ENCODE measurements at places on chromosomes 6 and 20. TPM values are rescaled to one million over a fixed set of nuclear protein-coding genes. Genes with fewer than 3 reads are reported as not detected.

The ARHGAP18 gene
- 37.8 TPM for polyA plus RNA-seq

The ZBTB22 gene
- polyA plus RNA-seq = 21.5 TPM

The CDC40 gene
- 35.7 TPM for polyA plus RNA-seq

The DUSP15 gene
- polyA plus RNA-seq = 20.3 TPM

GRCh38 chr6:157184202-157185015 lies 138.9 kb downstream of the TMEM242 start:
- DNase-seq = no peak

DNA sequence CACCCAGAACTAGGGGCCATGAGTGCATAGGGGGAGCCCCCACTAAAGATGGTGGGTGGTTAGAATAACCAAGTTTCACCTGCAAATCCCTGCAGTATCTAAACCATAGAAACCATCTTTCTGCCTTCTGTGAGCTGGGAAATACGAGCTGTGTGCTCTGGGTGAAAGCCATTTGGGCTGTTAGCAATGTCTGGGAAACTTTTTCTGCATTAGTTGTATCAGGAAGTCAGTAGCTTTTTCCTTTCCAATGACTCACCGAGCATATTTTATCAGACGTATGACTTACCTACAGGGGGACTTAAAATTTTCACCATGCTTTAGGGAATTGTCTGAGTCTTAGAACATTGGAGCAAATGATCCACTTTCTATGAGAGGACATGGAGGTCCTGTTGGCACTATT lies 584.0 kb downstream of the QKI start:
- DNase-seq = no peak

DNA sequence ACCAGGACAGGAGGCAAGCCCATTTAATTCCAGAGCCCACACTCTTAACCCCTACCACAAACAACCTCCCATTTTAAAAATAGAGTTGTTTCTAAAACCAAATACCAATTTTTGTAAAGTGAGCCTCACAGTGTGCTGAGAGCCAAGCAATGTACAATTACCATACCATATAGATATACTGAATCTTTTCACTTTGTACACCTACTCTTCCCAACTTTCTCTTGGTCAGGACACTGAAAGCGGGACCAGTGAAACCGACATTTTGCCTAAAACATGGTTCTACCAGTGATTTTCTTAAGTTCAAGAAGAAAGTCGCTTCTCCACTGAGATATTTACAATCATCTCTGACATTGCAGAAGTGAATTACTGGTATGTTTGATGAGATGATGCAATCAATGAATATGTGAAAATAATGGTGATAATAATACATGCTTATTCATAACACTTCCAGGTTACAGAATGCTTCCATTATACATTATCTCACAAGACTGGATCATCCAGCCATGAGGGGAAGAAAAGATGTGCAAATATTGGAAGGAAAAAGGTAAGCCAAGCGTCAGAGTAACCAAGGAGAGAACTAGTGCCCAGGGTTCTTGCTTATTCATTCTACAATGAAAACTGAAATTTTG lies 74.1 kb downstream of the HIVEP2 start:
- no peak for DNase-seq

DNA sequence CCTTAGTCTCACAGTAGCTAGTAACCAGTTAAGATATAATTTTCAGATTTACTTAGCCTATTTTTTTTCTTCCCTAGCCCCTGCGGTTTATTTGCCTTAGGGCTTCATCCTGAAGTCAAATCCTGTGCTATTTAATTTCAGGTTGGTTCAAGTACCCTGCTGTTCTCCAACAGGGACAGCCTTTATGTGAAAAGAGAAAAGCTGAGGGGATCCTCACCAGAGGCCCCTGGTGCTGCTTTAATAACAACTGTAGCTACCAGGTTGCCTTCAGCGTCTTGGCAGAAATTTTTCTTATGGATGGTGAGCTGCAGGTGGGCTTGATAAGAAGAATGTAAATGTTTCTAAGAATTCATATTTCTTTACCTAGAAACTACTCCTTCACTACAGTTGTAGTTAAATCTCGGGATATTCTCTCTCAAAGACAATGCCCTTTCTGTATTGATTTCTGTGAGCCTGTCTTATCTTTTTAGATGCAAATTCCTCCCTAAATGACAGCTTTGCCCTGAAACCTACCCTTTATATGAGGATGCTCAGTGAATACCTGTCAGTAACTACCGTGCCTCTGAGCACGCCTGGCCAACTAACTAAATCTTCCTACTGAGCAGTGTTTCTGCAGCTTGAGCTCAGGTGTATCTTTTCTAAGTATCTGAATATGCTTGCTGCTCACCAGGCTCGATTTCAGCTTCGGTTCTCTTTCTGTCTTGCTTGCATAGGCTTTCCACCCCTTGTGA lies 320.5 kb downstream of the MMUT start:
- DNase-seq = no peak

DNA sequence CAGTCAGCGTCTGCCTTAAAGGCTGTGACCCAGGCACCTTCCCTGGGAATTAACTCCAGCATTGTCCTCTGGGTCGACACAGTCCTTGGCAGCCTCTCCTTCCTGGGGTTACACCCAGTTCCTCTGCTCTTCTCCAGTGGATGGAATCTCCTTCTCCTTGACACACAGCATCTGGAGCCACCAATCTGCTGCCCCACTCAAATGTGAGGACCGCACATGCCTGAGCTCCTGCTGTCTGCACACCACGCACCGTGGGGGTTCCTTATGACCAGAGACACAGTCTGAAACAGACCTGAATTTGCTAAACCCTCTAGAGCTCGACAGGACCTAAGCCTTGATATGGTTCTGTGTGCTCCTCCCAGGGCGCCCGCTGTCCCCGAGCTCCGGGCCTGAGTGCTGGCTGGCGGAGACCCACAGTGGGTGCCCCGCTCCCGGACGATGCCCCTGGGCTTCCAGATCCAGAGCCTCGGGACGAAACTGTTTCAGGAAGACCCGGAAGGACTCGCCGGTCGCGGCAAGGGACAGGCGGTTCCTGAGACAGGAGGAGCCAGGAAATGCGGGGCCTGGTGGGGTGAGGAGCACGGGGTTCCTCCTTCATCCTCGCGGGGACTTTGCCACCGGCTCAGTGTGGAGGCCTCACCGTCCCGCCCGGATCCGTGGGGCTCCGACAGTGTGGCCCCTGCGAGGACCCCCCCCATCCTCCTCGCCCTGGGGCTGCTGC lies 2.5 kb upstream of the RAET1G start:
- no peak for DNase-seq

DNA sequence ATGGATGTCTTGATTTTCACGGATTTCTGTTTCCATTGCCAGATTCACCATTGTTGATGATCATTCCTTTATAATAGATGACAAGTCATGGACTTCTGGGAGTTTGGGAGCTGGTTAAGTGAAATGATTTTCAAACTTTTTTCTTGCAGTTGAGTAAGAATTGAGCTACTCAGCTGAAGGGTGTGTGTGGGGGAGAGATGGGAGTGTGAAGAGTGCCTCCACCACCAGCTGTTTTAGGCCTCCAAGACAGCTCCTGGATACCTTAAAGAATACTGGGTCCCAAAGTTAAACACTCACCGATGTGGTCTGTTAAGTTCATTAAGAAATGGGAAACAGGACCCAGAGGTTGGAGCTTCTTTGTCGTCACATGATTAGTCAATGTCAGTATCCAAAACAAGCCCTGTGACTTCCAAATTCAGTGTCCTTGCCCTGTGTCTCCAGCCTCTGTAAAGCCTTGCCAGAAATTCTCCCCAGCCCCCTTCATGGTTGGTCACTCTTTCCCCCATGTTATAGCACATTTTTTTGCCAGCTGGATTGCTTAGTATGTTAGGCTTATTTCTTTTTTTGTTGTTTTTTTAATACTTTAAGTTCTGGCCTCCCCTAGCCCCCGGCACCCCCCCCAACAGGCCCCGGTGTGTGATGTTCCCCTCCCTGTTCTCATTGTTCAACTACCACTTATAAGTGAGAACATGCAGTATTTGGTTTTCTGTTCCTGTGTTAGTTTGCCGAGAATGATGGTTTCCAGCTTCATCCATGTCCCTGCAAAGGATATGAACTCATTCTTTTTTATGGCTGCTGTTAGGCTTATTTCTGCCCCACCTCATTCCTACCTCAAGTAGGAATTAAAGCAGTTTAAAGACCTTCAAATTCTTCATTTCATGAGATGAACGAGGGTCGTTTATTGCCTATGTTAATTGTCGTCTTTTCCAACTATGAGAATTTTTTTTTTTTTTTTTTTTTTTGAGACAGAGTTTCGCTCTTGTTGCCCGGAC lies 26.9 kb downstream of the BICRAL start:
- DNase-seq = no peak

DNA sequence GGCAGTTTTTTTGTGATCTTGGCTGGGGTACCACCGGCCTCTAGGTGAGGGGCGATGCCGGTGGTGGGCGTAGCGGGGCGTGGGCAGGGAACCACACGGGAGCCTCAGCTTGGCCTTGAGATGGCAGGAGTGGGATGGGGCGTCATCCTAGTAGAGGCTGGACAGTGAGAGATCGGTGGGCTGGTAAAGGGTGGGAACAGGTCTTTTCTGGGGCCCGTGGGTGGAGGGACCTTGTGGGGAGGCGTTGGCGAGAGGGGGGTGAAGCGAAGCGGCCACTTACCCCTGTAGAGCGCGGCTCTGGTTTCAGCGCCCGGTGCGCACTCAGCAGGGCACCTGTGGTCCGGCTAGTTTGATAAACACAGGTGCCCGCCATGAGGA lies 12.0 kb downstream of the ITPR3 start:
- DNase-seq = no peak
